ENCODE measurements at places on chromosomes 6 and 20.

DNA sequence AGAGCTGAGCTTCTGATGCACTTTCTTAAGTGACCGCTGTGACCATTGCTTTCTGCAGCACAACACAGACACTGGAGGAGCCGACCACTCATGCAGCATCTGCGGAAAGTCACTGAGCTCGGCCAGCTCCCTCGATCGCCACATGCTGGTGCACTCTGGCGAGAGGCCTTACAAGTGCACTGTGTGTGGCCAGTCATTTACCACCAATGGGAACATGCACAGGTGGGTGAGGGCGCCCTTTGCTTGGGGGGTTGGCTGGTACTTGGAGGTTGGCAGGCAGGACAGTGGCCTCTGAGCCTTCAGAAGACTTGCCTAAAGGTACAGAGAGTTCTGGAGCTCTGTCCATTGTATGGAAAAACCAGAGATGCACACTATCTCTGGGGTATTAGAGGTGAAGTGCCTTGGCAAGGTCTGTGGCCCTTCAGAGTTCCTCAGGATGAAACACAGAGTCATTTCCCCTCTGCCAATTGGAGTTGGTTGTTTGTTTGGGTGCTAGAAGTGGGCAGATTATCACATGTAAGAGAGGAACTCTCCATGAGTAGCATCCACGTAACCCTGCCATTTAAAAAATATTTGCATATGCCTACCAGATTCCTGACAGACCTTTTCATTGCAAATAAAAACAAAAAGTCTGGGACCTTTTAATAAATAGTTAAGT, 81.5 kb downstream of the RREB1 start:
- no peak for DNase-seq

DNA sequence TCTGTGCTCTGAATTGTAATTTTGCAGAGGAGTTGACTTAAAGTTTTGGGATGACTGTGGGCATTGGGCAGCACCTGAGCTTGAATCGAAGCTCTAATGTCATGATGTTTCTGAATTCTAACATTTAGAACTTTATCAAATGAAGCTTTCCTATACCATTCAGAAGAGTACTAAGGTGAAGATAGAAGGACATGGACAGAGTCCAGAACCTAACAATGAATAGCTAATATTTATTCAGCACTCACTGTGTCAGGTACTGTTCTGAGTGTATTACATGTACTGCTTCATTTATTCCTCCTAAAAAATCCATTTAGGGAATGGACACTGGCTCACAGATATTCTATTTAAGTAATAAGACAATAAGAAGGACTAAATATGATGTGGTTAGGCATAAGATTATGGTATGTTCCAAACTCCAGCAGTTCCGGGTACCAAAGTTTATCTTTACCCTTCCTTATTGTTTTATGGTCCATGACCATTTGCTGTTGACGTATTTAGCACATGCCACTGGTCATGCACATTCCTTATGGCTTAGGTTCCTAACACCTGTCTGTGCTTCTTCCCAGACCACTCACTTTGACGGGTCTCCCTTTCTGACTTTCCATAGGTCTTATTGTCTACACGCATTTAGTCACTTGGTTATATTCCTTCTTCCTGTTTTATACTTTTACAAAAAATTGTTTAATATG, 20.3 kb downstream of the BCKDHB start:
- DNase-seq, result no peak

GRCh38 chr6:127115746-127116145, 2.7 kb upstream of the RSPO3 start:
- DNase-seq, result no peak

GRCh38 chr6:88920088-88920487, 43.3 kb downstream of the RNGTT start:
- DNase-seq, result no peak

- DNase-seq, result no peak
Measured at GRCh38 chr6:153563001-153563400, 431.9 kb upstream of the RGS17 start.

DNA sequence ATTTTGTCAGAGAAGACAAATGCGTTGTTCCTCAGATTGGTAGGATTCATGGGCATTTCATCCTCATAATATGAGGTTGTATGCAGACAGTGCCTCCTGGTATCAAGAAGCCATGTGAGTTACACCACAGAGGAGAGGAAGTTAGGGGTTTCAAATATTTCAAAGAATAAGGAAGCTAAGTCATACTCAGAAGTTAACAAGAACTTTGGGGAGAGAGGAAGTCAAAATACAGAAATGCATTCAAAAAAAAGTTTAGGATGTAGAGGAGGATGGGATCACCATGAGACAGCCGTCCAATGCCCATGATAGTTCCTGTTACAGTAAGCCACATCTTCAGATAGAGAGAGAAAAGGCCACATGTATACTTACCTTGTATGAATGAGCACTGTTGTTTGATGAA, 22.3 kb downstream of the HLA-DOB start:
- no peak for DNase-seq

- no peak for DNase-seq
Measured at GRCh38 chr6:29439006-29439405, at the start of gene OR10C1. OR10C1 (plus strand) TSS chr6:29439306; CDS start chr6:29440016, 710 bp downstream.

DNA sequence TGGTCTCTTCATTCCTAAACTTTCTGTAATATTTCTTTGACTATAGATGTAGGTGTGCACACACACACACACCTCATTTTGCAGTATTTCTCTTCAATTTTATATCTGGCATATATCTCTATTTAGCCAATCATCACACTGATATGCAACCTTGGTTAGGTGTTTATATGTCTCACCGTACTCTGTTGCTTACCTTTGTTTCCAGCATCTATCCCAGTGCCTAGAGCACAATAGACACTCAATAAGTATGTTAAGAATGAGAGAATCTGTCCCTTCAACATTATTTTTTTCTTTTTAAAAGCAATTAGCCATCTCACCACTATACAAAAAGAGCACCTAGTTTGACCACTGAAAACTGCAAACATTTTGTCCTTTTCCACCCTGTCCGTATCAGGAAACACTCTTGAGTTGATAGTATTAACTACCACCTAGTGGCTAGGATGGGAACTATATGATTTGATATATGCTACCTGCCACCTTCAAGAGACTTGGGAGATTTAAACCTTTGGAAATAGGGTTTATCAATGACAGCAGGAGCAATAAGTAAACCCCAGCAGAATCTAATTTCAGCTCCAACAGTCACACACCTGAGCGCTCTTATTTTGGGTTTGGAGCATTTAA, 48.7 kb upstream of the RSPO3 start:
- no peak for DNase-seq

DNA sequence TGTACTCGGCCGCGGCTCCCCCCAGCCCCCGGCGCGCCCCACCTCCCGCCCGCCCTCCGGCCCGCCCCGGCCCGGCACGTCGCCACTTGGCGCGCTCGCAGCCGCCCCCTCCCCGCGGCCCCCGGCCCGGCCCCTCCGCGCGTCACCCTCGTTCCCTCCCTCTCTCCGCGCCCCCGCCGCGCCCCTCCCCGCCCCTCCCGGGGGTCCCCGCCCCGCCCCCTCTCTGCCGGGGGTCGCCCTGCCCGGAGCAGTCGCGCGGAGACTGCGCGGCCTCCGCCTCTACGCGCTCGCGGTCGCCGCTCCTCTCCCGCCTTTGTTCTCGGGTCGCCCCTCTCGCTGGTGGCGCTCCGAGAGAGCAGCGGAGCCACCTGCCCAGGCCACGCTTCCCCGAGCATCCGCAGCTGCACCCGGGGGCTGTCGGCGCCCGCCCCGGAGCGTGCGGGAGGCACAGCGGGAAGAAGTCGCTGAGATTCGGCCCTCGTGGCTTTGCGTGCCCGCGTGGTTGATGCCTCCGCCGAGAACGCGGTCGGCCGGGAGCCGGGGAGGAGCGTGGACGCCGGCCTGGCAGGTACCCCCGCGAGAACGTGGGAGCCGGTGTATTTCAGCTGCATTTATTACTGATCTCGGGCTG, at the start of gene PHF10:
Gene PHF10 (minus strand): TSS at position 7 of the 631 bp plus-strand sequence. CDS start 569 bp downstream, outside the sequence.
- peak; percentile 23 for DNase-seq

DNA sequence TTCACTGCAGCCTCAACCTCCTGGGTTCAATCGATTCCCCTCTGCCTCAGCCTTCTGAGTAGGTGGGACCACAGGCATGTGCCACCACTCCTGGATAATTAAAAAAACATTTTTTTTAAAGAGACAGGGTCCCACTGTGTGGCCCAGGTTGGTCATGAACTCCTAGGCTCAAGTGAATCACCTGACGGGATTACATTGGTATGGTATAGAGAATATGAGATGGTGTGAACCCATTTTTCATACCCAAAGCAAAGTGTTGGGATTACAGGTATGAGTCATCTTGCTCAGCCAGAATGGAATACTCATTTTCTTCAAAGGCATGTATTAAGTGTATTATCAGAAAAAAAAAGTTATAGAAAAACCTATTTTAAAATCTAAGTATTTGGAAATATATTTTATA, 114.2 kb downstream of the AHI1 start:
- no peak for DNase-seq

DNA sequence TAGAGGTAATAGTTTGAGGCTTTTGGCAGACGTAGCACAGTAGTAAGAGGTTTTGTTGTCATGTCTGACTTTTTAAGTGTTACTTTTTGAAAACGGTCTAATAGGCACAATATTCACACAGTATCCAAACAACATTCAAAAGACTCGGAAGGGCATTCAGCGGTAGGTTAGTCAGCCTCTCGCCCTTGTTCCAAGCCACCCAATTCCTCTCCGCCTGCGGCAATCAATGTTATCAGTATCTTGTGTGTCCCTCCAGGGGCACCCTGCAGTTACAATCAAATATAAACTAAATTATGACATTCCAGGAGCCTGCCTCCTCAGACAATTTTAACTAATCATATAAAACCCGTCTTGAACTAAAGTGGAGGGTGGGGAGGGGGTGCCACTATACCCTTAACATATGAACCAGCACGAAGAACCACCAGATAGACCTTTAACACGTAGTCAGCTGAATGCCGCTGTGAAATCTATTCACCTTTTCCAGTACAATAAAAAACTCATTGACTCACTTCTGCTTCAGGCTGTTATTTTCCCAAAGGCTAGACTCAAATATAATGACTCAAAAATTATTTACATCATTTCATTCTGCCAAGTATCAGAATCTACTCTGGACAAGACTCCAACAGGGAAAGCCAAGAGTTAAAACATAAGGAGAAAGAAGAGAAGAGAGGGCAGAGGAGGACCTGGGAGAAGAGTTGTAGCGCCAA, 1.6 kb downstream of the TENT5A start:
- DNase-seq, result peak; percentile 5

DNA sequence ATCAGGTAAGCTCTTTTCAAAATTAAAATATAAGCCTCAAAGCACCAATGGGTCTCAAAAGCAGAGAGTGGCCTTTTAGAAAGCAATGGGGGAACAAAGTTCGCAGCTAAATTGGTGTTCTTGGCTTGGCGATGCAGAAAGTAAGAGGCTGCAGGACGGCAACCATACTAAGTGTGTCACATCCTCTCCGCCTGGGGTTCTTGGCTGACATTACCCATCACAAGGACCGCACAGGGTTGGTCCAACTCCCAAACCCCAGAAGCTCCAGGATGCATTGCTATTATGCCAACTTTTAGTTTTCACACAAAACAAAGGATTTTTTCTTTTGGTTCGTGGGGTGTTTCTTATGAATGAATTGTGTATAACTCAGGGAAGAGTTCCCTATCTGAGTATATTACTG, 124.8 kb downstream of the PRKN start:
- no peak for DNase-seq

- no peak for DNase-seq
Measured at GRCh38 chr6:20705741-20706140, 171.5 kb downstream of the CDKAL1 start.

- no peak for DNase-seq
Measured at GRCh38 chr6:104531646-104532045, 328.1 kb downstream of the HACE1 start.

- DNase-seq, result no peak
Measured at GRCh38 chr6:169618526-169619490, 83.0 kb downstream of the WDR27 start.

DNA sequence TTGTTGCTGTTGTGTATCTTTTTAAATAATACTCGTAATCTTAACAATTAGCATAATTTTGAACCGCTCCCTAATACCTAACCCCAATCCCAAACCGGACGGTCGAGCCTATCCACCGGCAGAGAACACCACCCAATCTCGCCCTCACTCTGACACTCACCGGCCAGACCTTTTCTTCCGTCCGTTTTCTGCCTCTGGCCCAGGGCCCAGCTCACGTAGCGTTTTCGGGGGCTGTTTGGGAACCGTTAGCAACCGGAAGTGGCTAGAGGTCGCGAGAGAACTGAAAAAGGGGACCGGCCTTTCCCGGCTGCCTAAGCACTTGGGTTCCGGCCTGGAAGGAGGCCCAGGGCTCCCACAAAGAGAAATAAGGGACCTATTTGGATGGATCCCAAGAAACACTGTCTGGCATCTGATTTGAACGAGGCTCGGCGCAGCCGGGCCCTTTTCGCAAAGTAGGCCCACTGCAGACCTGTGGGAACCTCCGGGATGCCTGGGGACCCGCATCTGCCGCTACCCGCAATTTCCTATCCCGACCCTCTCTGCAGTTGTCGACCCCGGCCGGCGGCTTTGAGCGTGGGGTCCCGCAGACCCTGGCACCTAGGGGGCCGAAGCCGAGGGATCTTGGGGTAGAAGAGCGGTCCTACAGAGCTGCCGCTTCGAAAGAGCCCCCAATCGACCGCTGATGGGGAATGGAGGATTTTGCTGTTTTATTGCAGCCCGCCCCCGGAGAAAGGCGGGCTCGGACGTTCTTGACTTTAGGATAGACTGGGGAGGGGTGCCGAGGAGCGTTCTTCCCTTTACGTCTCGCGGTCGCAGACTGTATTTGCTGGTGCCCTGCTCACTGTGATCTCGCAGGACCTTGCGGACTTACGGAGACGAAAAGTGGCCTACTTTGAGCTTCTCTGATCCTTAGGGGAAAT, 4.8 kb upstream of the ZKSCAN8 start:
- peak; percentile 91 for DNase-seq

GRCh38 chr6:49082611-49083010, 380.4 kb downstream of the MMUT start:
- DNase-seq, result no peak

GRCh38 chr6:169966312-169967181, 215.1 kb downstream of the ERMARD start:
- DNase-seq, result no peak

DNA sequence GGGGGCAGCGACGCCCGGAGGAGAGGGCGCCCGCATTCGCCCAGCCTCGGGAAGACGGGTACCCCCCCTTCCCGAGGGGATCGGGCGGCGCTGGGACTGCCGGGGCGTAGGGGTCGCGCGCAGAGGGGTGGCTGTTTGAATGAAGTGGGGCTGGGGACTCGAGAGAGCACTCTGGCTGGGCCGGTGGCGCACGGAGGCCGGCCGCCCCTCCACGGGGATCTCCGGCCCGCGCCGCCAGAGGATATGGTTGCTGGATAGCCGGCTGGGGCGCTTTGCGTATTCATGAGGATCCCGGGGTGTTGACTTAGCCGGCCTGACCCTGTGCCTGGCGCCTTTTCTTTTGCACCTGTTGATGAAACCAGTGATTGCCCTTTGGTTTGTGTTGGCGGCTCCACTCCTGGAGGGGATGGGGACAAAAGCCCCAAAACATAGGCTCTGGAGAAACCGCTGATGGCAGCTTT, 469 bp downstream of the SYNJ2 start:
- DNase-seq, result no peak

Data from hematopoietic multipotent progenitor cell treated with erythropoietin and hydrocortisone succinate and interleukin-3 and kit ligand, for 15 days (in vitro differentiated cells).